ENCODE measurements at places on chromosomes 5 and 9.

DNA sequence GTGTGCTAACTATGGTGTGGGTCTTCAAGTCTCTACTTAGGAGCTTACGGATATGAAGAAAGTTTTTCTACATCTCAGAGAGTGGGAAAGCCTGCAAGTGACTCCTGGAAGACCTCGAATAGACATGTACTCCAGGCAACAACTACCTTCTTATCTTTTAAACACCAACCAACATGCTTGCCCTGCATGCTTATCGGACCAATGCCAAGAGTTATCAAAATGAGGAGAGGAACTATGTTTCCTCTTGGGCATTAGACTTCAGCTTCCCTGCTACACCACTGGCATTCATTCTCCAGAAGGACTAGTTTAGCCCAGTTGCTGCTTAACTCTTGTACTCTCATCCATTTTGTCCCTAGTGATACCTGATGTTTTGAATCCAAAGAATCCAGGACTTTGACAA, 74.7 kb upstream of the MAN2A1 start:
- no peak for DNase-seq

GRCh38 chr9:132783006-132783405, 95.1 kb downstream of the AK8 start:
- DNase-seq, result no peak

DNA sequence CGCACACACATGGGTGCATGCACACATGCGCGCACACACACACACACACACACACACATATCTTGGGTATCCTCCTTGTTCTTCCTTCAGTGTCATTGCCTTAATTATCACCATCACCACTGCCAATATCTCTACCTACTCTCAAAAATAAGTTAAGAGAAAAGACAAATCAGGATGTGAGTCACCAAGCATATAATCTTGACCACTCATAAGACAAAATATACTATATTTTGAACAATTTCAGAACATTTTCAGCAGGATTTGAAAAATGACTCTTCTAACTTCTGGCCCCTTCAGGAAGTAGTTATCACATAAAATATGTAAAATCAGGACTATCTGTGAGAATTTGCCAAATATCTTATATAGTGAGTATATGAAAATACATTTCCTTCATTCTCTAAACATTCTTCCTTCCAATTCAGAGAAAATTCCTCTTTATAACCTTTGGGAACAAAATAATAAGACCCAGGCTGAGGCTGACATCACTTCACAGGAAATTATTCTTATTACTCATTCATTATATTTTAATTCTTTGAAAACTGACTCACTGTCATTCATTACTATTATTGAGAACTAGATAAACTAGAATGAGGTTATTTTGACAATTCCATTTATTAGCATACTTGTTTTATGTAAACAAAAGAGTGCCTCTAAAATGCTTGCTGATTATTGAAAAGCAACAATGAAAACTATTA, 772.0 kb upstream of the ACO1 start:
- peak; percentile 13 for DNase-seq

- DNase-seq, result no peak
These were observed 63.1 kb downstream of the CHD1 start for GRCh38 chr5:98865690-98866089.

DNA sequence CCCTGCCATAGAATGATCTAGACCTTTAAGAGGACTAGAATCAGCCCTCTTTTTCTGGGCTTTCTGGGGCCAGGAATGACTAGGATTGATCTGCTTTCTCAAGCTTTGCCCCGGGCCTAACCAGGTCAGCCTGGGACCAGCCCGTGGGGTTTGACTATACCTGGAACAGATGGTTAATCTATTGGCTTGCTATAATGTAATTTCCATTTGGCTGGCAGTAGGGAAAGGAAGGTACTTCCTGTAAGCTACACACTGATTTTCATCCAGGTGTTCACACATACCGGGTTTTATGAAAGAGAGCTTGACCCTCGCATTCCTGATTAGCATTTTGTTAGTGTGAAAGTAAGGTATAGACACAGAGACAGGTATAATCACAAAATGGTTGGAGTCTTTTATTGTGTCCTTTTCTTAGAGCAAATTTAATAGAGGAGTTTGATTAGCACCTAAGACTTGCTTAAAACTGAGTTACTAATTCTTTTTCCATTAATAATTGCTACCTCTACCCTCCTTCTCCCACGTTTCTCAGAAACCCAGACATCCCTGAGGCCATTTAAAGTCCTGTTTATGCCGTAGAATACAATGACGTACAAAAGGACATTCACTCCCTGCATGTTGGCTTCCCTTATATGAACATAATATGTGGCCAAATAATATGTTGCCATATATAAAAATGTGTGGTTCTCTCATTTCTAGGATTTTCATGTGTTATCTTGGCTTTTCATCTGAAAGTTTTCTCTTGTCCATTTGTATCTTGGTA, 17.3 kb downstream of the LNPEP start:
- no peak for DNase-seq

GRCh38 chr9:97794666-97795065, 58.4 kb upstream of the FOXE1 start:
- DNase-seq, result peak; percentile 48

GRCh38 chr9:75539523-75539922, 350.9 kb upstream of the PCSK5 start:
- no peak for DNase-seq

DNA sequence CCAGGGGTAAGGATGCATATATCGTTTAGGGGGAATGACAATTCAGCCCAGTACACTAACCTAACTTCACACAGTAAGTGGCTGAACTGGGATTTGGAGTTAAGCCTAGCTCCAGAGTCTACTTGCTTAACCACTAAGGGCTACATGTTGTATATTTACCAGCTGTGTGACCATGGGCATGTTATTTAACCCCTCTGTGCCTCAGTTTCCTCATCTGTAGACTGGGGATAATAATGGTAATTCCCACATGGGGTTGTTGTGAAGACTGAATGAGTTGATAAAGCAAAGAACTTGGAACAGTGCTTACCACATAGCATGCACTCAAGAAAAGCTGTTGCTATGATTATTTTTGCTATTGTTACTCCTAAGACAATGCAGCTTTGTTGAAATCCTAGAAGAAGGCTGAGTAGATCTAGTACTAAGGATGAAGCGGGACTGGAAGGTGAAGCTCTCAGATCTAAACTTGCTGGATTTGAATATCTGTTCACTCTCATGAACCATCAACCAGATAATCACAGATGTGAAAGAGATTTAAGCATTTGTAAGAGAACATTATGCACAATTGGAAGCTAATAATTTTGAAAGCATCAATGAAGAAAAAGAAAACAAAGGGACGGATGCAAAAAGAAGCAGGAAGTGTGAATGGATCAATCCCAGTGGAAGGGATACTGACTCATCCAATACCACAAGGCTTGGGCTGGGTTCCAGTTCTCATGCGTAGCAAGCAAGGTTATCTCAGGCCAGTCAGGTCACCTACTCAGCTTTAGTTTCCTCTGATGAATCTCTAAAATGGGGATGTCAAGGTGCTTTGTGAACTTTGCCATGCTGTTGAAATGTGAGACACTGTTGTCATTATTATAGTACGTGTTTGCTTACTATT, 78.5 kb upstream of the TBC1D2 start:
- DNase-seq, result peak; percentile 97

DNA sequence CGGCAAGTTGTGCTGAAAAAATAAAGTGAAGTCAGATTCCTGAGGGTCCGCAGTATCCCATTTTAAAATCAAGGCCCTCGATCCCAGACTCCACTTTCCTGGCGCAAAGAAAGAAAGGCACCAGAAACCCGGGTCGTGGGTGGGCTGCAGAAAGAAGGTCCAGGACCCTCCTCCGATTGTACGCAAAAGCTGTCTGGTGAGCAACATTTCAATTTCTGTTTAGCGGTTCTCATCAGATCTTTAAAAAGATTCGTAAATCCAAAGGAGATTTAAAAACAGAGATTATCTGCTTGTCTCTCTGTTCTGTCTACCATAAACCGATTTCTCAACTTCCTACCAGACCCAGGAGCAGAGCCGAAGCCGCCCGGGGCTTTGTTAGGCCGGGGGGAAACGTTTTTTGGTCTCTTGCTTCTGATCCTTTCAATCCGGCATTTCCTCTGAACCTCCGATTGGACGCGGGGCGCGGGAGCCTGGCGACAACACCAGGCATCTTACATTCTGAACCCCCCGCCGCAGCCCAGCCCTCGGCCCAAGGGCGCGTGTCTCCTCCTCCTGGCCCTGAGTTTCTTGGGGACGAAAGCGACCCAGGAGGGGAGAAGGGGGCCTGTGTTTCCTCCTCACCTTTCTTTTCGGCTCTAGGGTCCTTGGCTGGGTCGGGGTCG, 746 bp downstream of the NKX2-5 start:
- peak; percentile 46 for DNase-seq

GRCh38 chr9:98275159-98275558, 19.7 kb upstream of the TBC1D2 start:
- no peak for DNase-seq

DNA sequence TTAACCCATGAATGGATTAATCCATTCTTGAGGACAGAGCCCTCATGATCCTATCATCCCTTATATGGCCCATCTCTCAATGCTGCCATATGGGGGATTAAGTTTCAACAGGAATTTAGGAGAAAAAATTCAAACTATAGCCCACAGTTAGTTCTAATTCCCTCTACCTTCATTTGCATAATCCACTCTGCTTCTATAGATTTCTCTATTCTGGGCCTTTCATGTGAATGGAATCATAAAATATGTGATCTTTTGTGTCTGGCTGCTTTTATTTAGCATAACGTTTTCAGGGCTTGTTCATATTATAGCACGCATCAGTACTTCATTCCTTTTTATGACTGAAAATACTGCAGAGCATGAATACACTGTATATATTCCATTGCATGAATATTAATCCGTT, 55.4 kb downstream of the CTSL start:
- no peak for DNase-seq

DNA sequence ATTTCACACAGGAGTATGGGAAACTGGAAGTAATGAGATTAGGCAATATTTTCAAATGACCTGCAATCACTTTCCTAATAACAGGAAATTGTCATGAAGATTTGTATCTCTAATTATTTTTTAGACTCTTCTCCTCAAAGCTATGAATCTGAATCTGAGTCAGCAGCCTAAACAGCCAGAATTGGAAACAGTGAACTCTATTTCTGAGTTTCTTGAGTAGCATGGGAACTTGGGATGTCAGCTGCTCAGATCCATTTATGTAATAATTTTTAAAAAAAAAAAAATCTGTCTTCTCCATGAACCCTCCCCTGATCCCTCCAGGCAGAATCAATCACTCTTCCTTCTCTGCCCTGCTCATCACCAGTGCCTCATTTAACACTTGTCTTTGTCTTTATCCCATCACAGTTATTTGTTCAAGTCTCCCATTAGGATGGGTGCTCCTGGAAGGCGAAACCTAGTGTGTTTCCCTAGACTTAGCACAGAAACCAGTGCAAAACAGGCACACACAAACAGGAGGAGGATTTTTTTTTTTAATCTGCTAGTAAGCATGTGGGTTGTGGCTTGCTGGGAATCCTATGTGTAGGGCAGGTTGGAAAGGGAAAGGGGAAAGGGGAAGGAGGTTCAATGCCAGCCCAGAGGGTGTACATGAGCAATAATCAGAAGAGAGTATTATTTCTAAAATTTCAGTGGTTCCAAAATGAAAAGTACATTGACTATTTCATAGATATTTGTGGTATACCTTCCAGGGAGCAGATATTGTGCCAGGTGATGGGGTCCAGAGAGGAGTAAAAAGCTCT, 186.8 kb downstream of the TTLL11 start:
- no peak for DNase-seq

DNA sequence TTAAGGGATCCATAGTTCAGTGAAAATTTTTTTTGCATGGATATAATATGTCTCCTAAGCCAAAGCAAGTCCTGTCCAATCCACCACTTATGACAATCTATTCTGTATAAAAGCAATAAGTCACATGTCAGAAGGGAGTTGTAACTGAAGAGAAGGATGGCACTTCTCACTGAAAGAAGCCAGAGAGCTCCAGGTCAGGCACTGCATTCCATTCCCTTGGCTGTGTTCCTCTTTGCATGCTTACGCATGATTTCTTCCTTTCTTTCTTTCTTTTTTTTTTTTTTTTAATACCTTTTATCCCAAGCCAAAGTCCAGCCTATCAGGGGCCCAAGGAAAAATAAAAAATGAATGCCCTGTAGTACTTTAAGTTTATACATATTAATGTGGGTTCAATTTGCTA, 39.8 kb downstream of the MAMDC2 start:
- no peak for DNase-seq

GRCh38 chr5:140005145-140005591, 37.9 kb downstream of the NRG2 start:
- no peak for DNase-seq

DNA sequence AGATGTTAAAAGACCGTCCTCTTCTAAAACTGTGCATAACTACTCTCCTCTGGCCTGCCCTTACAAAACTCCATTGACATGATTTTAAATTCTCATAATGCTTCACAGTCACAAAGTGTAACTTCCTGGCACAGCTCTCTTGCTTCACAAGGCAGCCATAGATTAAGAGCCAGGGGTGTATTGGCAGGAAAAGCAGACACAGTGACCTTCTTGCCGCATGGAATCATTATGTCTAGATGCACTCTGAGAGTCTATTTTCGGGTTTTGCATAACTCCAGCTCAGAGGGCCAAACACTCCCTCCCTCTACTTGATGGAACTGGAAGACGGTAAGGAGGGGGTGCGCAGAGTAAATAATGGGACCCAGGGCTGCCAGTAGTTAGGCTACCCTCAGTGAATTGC, 110.1 kb downstream of the MARCHF3 start:
- DNase-seq, result no peak

DNA sequence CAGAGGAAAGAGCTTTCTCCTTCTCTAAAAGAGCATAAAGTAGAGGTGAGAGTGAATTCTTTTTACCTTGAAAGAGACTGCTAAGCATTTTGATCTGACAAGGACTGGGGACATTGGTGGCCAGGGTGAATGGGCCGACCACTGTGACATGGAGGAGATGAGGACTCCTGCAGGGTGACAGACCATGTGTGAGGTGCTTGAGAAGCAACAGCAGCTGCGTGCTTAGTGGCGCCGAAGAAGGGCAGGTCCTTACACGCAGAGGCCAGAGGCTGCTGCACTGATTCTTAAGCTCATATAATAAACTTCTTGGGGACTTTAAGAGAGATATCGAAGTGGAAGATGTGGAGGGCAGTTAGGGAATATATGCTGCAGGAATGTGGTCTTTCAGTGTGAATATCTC, 8.7 kb upstream of the JAKMIP2 start:
- no peak for DNase-seq

Measured in A172 (cell line).